ENCODE measurements at places on chromosomes 1 and 21.

DNA sequence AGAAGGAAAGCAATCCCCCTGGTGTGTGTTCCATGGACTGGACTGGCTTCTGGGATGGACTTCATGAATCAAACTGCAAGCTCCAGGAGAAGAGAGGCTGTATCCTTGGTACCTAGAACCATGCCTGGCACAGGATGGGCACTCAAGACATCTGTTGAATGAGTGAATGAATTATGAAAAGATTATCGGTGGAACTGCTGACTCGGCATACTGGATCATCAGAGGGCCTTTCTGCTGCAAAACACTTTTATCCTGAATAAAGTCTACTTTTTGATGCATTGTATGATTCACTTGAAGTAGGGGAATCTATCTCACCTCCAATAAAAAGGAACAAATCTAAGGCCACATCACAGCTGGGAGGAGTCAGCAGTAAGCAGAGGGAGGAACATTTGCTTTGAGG lies 42.9 kb downstream of the DDX20 start:
- DNase-seq = no peak

GRCh38 chr1:12134716-12135115 lies 32.1 kb upstream of the TNFRSF1B start:
- DNase-seq = no peak

DNA sequence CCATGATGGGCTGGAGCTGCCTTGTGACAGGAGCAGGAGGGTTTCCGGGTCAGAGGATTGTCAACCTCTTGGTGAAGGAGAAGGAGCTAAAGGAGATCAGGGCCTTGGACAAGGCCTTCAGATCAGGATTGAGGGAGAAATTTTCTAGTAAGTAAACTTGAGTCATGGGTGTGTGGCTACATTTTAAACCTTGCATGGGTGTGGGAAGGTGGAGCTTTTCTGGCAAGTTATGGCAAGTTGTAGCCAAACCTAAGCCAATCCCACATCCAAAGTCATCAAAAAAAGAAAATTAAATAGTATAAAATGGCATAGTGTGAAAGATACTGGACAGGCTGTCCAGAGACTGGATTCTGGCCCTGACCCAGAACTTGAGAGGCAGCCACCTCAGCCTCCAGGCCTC lies 39.8 kb upstream of the HSD3B1 start:
- no peak for DNase-seq

DNA sequence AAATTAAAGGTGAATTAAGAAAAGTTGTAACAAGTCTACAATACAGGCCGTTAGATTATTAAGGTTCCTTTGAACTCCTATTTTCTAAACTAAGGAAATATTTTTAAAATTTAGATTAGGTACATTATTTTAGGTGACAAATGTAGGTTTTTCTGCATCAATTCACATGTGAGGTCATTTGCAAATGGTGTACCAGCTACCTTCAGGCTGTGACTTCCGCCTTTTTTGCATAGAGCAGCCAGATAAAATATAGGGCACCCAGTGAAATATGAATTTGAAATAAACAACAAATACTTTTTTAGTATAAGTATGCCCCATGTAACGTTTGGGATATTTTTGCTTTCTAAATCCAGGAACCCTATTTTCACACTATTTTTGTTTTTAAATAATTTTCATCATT lies 544.0 kb downstream of the LMO4 start:
- DNase-seq = no peak

- peak; percentile 57 for DNase-seq
These were observed 772 bp downstream of the UCK2 start for GRCh38 chr1:165828103-165828668.

GRCh38 chr1:200889571-200889970 lies 5.1 kb upstream of the INAVA start:
- no peak for DNase-seq

GRCh38 chr1:171185091-171185490 lies at the start of gene FMO2:
FMO2 (plus strand) TSS chr1:171185300; CDS start chr1:171185714, 414 bp downstream.
- DNase-seq = no peak

DNA sequence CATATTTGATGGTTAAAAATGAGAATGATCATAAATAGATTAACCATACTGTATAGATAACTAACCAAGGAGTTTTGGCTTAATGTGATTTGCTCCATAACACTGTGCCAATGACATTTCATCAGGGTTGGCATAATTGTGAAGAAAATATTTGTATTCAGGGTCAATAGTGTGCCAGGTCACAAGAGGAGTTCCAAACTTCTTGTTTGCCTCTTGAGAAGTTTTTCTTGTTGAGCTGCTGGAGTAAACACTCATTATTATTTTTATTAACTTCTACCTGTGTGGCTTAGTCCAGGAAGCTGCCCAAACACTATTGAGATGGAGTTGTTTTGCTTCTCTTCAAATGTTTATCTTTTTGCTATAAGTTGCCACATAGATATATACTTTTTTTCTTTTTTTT lies 7.5 kb downstream of the MAP7D1 start:
- DNase-seq = no peak

- no peak for DNase-seq
These were observed 128.6 kb downstream of the RIPK4 start for GRCh38 chr21:41638201-41638790.

- no peak for DNase-seq
These were observed 13.0 kb downstream of the SOX13 start for GRCh38 chr1:204085876-204086275.

DNA sequence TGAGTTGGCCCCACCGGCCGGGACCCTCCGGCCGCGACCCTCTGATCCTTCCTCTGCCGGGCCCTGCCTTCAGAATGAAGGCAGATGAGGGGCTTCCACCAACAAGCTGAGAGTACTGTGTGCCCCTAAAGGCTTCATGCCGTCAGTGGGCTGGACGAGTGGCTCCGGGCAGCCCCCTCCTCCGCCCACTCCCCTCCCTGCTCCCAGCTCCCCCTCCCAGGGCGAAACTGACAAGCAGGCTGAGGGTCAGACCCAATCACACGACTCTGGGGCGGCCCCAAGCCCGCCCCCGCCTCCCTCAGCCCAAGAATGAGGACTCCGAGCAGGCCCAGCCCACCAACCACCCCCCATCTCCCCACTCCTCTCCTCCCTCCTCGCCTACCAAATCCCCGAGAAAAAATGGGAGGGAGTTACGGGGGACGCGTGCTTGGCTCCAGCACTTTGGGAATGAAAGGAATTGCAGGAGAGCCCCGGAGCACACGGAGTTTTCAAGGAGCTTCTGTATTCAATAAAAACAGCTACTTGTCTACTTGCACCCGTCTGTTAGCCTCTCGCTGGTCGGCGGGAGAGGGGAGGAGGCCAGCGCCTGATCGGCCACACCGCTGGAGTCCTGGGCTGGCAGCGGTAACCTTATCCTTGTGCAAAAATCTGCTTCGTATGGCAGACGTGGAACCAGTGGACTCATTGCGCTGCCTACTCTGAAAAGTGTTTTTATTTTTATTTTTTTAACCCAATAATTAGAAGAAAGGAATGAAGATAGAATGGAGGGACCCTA lies at the start of gene COL11A1:
Gene COL11A1, minus strand, starts transcription at position 147 of the 775 bp plus-strand sequence. CDS start 344 bp downstream, outside the sequence.
- DNase-seq = peak; percentile 42

DNA sequence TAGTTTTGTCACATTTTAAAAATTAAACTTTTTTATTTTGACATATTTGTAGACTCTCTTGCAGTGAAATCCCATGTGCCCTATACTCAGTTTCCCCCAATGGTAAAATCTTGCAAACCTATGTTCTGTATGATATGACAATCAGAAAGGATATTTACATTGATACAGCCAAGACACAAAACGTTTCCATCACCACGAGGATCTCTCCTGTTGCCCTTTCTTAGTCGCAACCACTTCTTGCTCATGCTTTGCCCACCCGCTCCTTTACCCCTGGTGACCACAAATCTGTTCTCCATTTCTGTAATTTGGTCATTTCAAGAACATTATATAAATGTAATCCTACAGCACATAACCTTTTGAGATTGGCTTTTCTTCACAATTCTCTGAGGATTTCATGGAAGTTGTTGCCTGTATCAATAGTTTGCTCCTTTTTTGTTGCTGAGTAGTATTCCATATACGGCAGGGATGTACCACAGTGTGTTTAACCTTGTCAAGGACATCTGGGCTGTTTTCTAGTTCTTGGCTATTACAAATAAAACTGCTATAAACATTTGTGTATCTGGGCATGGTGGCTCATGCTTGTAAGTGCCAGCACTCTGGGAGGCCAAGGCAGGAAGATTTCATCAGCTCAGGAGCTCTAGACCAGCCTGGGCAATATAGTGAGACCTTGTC lies 14.0 kb upstream of the BATF3 start:
- DNase-seq = no peak

GRCh38 chr1:229124116-229124515 lies 146.8 kb upstream of the RAB4A start:
- DNase-seq = no peak

- DNase-seq = no peak
These were observed 4.6 kb downstream of the TMEM63A start for GRCh38 chr1:225877580-225877979.

- DNase-seq = no peak
These were observed 162.6 kb downstream of the TNR start for GRCh38 chr1:175580841-175581240.

DNA sequence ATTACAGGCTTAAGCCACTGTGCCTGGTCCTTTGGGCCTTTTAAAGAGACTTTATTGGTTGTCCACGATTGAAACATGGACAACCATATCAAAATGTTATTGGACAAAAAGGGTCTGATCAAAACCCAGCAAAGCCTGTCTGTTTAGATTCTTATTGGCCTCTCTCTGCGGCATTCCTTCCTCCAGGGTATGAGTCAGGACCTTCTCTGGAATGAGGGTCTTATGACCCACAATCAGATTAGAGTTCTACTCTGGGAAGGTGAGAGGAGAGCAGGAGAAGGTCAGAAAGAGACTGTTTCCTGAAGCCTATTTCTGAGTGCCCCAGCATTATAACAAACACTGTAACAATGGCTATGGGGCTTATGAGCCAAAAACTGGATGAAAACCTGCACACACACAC lies 7.9 kb downstream of the LURAP1 start:
- DNase-seq = no peak

DNA sequence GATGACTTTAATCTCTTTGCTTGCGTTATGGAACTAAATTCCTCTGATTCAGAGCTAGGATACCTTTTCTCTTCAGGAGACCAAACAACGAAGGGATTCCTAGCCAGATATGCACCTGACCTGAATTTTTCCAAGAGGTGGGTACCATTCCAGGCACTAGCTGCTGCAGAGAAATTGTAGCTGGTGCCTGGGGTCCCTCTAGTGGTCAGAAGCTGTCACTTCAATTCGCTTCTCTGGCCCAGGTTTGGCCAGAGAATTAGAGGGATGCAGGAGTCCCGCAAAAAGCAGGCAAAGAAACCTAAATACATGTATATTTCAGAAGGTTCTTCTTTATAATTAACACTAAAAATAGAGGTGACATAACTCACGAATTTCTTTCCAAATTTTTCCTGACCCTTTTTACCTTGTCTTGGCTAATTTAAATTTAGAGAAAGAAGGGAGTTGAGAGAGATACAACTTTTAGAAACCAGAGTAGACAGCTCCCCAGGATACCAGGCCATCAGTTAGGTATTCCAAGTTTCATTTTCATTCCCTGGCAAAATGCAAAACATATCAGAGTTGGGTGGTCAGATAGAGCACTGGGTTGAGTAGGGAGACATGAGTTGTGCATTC lies 9.6 kb downstream of the ACKR1 start:
- DNase-seq = peak; percentile 19

Data from NCI-H524 (cell line).